ENCODE measurements at places on chromosomes 2 and 18. TPM values are rescaled to one million over a fixed set of nuclear protein-coding genes. Genes with fewer than 3 reads are reported as not detected.

SLC19A3 gene
- polyA plus RNA-seq, result 10.7 TPM

DNA sequence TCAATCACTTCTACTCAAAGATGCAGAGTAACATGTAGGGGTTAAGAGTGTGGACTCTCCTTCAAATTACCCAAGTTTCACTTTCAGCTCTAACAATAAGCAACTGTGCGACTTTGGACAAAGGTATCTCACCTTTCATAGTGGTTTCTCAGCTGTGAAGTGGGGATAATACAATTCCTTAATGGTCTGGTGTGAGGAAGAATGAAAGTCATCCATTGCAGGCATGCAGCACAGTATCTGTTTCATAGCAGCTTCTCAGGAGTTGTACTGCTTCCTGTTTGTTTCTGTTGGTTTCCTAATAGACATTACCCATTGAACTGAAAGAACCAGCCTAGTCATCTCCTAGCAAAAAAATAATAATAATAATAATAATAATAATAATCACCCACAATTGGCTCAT lies 74.4 kb downstream of the DDX18 start:
- no peak for DNase-seq

DNA sequence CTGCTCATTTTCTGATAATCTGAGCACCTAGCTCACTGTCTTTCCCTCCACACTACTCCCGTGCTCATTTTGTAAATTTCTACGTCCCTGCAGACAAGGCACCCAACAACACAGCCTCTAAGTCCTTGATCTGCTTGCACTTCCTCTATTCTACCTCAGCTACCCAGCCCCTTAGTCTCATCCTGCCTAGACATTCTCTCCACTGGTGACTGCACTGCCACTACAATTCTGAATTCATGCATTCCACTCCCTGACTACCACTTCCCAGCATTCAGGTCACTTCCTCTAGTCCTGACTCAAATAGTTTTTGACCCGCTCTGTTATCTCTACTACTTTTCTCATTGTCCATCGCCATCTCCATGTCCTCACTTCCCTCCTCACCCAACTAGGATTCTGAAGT lies 155.7 kb downstream of the DYM start:
- no peak for DNase-seq

GRCh38 chr2:236576087-236576486 lies 6.5 kb downstream of the ACKR3 start:
- DNase-seq, result no peak

GRCh38 chr2:205462681-205463345 lies 219.5 kb upstream of the NRP2 start:
- DNase-seq, result no peak

All from left kidney (tissue), 8 donors.